DMS153 (cell line): ENCODE measurements at places on chromosomes 13 and 19.

DNA sequence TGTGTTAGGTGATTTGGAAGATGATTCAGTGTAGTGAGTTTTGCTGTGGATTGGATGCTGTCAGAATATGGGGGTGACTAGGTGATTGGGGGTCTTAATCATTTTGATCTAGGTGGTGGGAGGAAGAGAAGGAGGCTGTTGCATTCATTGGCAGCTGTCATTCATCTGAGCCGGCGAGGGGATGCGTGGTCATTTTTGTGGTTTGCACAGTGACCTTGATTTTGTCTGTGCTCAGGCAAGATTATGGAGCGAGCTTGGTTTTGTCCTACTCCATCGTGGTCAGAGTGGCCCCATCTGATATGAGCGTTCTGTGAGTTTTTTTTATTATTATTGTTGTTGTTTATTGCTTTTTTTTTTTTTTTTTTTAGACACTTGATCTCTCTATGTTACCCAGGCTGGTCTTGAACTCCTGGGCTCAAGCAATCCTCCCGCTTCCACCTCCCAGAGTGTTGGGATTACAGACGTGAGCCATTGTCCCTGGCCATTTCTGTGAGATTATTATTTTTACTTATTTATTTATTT is 42.0 kb downstream of the SPTBN4 start:
- no peak for DNase-seq

- DNase-seq: no peak
Measured at GRCh38 chr19:1967087-1967608, 26.2 kb downstream of the CSNK1G2 start.

- no peak for DNase-seq
Measured at GRCh38 chr19:2084993-2085720, 11.0 kb downstream of the MOB3A start.

- DNase-seq: no peak
Measured at GRCh38 chr19:29485293-29485692, 40.5 kb upstream of the VSTM2B start.

- DNase-seq: no peak
Measured at GRCh38 chr19:15634105-15634504, 6.6 kb upstream of the CYP4F3 start.

DNA sequence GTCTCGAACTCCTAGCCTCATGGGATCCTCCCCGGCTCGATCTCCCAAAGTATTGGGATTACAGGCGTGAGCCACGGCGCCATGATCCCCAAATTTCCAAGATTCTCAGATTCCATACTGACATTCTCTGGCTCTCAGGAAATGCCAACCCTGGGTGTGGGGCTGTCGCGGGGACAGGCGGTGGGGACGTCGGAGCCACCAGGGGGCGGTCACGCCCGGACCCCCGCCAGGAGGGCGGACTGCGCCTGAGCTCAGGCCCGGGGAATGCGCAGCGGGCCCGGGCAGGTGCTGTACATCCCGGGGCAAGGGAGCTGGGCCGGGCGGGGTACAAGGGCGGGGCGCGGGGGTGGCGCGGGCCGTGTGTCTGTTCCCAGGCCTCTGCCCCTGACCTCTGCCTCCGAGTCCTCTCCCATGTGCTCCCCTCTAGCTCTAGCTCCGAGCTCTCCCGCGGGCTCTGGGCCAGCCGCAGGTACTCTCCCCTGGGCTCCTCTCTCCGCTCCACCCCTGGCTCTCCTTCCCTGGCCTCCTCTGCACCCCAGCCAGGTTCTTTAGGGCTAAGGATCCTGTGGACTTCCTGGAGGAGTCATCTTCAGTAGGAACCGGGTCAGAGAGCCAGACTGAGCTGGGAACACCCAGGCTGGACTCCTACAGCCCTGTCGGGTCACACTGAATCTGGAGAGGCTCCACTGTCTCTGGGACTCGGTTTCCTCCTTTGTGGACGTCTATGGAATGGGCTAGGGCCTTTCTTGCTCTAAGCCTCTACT is 2.4 kb downstream of the PPP1R13L start:
- DNase-seq: no peak
